Right lung (tissue), 10 donors: ENCODE measurements at places on chromosomes 7 and 10. TPM values are rescaled to one million over a fixed set of nuclear protein-coding genes. Genes with fewer than 3 reads are reported as not detected.

GRCh38 chr7:43799605-43800004 lies 41.1 kb downstream of the BLVRA start:
- DNase-seq, result no peak

DNA sequence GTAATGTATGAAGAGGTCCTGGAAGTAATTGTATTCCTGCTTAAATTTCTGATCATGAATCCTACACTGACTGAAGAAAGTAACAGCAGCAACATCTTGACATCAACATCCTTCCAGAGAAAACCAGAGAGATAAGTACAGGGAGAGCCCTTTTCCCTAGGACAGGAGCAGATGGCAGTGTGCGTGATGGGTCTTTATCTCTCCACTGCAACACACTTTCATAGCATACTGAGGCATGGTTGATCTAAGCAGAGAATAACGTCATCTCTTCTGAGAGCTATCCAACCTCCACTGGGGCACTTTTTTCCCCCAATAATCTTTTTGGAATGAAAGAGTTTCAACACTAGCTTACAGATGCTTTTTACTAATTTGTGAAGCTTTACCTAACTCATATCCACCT lies 342 bp downstream of the OR2A25 start:
- no peak for DNase-seq

GRCh38 chr7:80172387-80172786 lies 37.8 kb downstream of the GNAI1 start:
- DNase-seq, result no peak

DNA sequence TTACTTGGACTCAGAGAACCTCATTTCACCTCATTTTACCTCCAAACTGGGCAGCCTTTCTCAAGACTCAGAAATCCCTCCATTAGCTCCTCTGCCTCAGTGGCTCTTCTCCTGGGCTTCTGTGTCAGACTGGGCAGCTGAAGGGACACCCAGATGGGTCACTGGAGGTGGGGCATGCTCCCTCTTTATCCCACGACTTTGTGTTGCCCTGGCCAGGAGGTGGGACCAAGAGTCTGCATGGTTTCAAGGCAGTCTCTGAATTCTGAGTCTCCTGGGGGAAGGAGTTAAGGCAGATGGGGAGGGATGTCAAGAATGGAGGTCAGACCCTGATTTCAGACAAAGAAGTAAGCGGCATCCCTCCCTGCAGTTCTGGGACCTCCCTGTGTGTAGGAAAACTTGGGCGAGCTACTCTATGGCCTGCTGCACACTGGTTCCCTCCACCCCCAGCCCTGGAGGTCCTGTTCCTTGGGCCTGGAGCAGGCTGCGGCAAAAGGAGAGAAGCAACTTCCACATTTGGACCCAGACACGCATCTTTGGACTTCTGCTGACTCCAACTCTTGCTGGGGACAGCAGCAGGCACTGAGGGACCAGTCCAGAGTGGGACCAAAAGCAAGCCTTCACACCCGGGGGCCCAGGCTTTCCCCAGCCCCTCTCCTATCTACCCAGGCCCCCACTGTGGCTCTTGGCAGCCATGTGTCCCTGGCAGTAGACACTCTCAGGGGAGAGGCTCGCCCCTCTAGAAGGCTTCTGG lies 10.8 kb downstream of the POLL start:
- no peak for DNase-seq

- DNase-seq, result no peak
Observed at GRCh38 chr10:30422981-30423654, 10.9 kb upstream of the MAP3K8 start.

DNA sequence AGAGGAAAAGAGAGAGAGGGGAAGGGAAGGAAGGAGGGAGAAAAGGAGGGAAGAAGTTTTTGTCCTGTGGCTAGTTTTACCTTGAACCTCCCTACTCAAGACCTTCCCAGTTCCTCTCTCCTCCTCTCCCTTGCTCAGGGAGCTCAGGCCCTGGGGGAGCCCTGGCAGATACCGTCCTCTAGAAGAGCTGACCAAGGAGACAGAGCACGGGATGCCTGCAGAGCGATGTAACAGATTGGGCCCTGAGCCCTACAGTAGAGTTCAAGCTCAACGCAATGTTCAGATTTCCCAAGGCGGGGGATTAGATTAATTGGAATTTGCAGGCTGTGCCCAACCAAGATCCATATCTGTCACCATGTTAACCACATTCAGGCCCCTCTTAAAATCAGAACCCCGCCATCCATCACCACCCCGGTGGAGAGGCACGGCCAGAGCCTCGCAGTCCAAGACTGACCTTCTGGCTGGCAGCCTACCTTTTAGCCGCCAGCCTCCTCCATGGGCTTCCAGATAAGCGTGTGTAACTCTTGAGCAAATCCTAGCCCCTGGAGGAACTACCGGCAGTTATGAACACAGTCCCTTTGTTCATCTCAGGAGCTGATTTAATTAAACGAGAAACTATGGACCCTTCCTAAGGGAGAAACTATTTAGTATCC lies 70.6 kb downstream of the KCNMA1 start:
- no peak for DNase-seq

DNA sequence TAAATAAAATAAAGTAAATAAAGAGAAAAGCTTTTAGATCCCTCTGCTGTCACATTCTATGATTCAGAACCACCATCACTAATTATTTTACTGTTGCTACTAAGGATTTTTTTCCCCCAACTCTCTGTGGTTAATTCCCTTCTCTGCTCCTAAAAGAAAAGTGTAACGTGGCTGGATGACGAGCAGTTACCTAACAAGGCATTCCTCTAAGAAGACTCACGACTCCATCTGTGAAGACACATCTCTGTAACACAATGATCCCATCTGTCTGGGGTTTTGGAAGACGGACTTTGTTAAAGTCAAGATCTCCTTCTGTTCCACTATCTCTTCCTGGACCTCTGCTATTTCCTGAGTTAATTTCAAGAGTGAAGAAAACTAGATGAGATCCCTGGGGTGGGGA lies 179.9 kb downstream of the SFMBT2 start:
- no peak for DNase-seq

- no peak for DNase-seq
Observed at GRCh38 chr10:14429043-14429700, 98.4 kb upstream of the FRMD4A start.

DNA sequence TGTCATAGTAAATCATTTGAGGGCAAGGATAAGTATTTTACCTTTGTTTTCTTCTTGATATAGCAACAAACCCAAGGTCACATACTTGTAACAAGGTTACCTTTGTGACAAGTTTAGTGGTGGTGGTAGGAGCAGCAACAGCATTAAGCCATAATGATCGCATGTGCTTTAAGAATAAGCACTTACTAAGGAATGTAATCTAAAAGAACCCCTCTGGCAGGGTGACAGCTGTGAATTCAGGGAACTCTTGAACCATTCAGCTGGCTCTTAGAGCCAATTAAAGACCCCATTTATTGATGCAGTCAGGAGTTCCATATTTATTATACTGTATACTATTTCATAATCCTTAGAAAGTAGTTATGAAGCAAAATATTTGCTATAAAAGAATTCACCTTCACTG lies 370.8 kb downstream of the EXOC4 start:
- no peak for DNase-seq

GRCh38 chr10:4334015-4334414 lies 492.0 kb upstream of the AKR1E2 start:
- no peak for DNase-seq

- DNase-seq, result no peak
Observed at GRCh38 chr10:50417486-50417885, 166.2 kb upstream of the ASAH2 start.

DNA sequence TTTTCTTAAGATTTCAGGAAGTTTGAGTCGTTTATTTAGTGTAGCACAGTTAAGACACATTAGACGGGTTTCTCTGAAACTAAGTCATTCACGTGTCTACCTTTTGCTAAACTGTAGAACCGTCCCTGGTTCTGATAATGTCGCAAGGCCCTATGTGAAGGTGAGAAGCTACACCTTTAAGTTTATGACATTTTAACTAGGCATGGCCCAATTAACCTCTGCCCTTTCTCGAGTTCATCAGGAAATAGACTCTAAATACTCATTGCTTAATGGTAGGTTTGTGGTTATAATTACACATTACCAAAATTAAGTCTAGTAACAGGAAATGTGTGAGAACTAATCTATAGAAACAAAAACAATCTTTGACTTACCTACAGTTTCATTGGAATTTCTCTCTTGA lies 126.6 kb upstream of the FZD8 start:
- DNase-seq, result no peak

GRCh38 chr10:96688789-96689188 lies 31.5 kb downstream of the PIK3AP1 start:
- DNase-seq, result no peak

GRCh38 chr7:1919539-1920265 lies 249.6 kb downstream of the ELFN1 start:
- peak; percentile 45 for DNase-seq

DNA sequence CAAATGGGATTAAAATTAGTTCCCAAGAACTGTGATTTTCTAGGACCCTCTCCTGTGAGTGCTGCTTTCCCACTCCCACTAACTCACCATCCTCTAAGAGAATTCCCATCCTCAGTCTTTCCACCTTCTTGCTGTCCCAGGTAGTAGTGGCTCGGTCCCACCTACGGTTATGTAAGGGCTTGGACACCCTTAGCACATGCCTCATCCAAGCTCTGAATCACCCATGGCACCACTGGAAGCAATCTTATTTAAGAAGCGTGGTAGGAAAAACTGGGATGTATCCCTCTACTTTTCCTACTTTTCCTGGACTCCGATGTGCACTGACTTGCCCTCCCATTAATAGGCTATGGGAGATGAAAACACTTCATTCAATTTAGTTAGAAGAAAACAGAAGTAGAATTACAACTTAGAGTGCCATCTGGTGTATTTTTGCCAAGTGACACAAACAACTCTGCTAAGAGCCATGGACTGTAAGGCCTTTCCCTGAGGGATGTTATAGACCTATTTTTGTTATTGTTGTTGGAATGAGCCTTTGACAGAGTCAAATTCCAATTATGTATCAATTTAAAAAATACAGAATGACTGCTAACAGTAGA lies 13.7 kb upstream of the ANKRD22 start:
- no peak for DNase-seq

- no peak for DNase-seq
Observed at GRCh38 chr7:151327659-151328058, 14.0 kb upstream of the NUB1 start.

- no peak for DNase-seq
Observed at GRCh38 chr7:101624246-101625001, 4.7 kb downstream of the MYL10 start.

- no peak for DNase-seq
Observed at GRCh38 chr10:77909749-77910375, 16.7 kb downstream of the DLG5 start.

- no peak for DNase-seq
Observed at GRCh38 chr7:81648716-81649115, 121.1 kb downstream of the HGF start.

- no peak for DNase-seq
Observed at GRCh38 chr10:60803433-60803832, 25.2 kb downstream of the CDK1 start.

DNA sequence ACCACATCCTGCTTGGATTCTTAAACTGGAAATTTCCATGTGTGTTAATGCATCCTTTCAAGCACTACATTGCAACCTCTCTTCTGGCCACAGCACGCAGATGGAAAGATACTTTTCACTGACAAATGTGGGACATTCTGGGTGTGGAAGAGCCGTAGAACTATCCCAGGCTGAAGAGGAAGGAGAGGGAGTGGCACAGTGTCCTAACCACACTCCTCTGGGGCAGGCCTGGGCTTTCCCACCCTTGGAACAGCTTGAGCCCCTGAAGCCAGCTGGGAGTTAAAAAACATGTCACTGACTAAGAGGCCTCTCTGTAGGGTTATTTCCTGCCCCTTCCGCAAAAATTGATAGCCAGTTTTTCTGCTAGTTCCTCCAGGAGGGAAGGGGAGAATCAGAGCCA lies 34.0 kb upstream of the DNMBP start:
- no peak for DNase-seq

DNA sequence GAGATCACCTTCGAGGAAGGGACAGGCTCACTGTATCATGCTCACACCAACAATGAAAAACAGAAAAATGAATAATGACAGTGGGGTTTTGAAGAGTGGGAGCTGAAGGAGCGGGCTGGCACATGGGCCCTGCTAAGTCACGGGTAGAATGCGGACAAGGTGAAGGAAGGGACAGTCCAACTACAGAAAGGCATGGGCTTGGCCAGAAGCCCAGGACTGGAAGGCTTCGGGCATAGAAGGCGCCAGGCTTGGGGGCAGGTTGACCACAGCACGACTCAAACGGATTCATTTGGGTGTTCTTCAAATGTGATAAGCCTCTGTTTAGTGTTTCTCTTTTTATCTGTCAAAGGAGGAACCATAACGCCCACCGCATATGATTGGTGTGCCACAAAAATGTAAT lies 509.5 kb downstream of the CCSER2 start:
- no peak for DNase-seq

DNA sequence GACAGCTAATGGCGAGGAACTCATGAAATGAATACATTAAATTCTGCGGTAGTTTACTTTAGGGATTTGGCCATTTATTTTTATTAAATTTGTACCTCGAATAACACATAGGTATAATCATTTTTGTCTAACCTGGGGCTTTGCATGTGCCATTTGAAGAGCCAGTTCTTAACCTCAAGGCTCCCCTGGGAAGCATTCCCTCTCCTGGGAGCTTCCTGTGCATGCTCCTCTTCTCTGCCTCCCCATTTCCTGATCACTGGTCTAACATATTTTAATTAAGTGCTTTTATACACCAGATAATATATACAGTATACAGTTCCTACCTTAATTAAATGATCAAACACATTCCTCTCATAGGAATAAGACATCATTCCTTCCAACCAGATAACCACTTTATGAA lies 183.9 kb upstream of the FZD1 start:
- no peak for DNase-seq

- no peak for DNase-seq
Observed at GRCh38 chr7:116227678-116228239, 17.4 kb downstream of the TES start.

GRCh38 chr7:29858191-29858951 lies 52.1 kb downstream of the WIPF3 start:
- DNase-seq, result no peak

GRCh38 chr10:62399211-62399610 lies 25.0 kb downstream of the ZNF365 start:
- no peak for DNase-seq

DNA sequence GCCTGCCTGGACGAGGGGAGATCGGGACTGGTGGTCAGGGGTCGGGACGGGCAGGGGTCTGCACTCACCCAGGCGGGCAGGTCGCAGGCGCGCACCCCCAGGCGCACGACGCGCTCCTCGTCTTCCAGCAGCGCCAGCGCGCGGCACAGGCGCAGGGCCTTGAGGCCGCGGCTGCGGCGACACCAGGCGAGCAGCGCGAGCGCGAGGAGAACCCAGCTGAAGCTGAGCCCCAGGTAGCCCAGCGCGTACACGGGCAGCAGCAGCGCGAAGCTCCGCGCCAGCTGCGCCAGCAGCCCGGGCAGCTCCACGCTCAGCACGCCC lies 328 bp downstream of the ESYT2 start:
- peak; percentile 71 for DNase-seq

The GNA12 gene
- polyA plus RNA-seq, result 49.0 TPM

The MUC12 gene
- 0.93 TPM for polyA plus RNA-seq

The TLL2 gene
- 0.46 TPM for polyA plus RNA-seq

The ARHGAP21 gene
- 143 TPM for polyA plus RNA-seq

The LEP gene
- polyA plus RNA-seq, result 0.07 TPM

The PIP gene
- polyA plus RNA-seq, result not detected

The EGFR gene
- 37.0 TPM for polyA plus RNA-seq

The ANKRD1 gene
- 0.78 TPM for polyA plus RNA-seq

The WASHC2A gene
- polyA plus RNA-seq, result 64.4 TPM

The TMEM229A gene
- polyA plus RNA-seq, result 1.6 TPM

The SPDYE16 gene
- 3.1 TPM for polyA plus RNA-seq

The OGDHL gene
- polyA plus RNA-seq, result 1.6 TPM

The FAM25G gene
- not detected for polyA plus RNA-seq
